ENCODE measurements at places on chromosomes 11 and 22.

DNA sequence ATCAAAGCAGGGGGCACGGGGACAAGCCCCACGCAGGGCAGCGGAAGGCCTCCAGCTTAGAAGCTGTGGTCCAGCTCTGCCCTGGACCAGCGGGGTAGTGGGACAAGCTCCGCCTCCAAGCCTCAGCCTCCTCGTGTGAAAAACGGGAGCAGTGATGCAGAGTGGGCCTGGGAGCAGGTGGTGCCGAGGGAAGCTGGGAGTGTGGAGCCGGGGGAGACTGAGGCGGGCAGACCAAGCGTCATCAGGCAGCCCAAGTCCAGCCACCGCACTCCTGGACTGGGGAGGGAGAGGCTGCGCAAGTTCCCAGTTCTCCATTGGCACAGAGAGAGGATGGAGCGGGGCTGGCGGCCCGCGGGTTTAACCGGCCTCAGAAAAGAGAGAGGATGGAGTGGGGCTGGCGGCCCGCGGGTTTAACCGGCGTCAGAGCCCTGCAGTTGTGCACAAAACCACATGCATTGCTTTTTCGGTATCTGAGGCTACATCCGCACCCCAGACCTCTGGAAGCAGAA, 68.1 kb upstream of the PHF21B start:
- DNase-seq, result no peak

- no peak for DNase-seq
These were observed 8.0 kb upstream of the FERMT3 start for GRCh38 chr11:64198511-64198910.

DNA sequence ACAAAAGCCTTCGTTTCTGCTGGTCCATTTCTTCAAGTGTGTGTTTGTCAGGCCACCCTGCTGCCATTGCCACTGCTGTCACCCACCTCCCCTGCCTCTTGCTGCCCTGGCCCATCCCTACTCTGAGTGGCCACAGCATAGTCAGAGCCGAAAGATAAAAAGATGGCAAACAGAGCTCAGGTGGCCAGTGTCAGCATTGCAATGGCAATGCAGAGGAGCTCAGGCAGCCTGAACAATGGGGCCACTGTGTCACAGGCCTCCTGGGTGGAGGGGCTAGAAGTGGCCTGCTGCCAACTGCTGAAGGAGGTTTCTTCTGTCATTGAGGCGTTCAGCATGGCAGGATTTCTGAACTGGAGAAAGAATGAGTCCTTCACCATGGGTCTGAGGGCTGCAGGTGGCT, 137.1 kb downstream of the CSNK2A3 start:
- DNase-seq, result no peak

DNA sequence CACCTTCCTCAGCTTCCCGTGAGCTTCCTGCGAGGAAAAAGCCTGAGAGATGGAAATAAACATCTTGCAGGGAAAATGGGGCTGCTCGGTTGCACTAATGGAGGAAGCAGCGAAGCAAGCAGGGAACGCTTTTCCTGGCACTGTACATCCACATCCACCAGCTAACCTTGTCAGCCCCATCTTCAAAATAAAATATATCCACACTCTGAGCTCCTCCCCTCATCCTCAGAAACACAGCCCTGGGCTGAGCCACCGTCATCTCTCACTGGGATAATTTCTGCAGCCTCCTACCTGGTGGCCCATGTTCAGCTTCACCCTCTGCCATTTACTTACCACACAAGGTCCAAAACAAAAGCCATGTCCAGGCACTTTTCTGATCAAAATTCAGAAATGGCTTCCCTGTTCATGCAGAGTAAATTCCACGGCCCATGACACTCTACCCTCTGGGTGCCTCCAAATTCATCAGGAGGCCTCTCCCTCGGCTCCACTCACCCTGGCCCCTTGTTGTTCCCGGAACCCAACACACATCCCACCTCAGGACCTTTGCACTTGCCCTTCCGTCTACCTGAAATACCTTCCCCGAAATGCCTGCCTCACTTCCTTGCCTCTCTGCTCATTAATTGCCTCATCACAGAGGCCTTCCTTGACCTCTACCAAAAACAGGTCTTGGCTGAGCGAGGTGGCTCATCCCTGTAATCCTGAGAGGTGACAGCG, 13.0 kb downstream of the C11orf86 start:
- no peak for DNase-seq

DNA sequence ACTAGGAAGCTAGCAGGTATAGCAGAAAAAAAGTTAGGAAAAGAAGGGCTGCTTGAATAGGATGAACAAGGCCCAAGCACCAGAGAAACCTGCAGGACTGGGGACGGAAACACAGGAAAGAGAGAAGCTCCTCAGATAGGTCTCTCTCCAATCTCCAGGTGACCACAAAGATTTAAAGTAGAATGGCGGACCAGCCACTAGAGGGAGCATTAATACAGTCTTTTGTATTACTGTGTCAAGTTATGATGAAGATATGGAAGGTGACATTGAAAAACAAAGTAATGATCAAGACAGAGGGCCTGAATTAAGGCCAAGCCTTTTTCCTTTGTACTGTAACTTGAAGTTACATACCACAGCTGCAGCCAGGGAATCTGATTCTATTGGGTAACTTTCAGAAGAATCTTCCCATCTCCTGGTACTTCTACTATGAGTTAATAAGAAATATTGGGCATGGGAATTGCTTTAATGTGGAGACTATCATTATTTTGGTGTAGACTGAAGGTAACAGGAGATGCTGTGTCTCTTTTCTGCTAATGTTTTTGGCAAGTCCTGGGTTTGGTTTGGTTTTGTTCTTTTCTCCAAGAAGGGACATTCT, 33.8 kb downstream of the OR2AG2 start:
- peak; percentile 40 for DNase-seq

DNA sequence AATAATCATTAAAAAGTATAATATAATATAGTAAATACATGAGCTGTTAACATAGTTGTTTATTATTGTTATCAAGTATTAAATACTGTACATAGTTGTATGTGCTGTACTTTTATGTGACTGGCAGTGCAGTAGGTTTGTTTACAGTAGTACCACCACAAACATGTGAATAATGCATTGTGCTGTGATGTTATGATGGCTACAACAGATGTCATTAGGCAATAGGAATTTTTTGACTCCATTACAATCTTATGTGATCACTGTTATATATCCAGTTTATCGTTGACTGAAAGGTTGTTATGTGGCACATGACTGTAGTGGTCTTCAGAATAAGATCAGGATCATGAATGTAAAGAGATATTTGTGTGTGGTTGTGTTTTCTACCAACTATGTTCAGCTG, 577.8 kb downstream of the JRKL start:
- no peak for DNase-seq

GRCh38 chr11:115497303-115497702, 6.9 kb downstream of the CADM1 start:
- DNase-seq, result no peak

GRCh38 chr11:75481223-75481921, 44.4 kb downstream of the GDPD5 start:
- no peak for DNase-seq

GRCh38 chr11:13963949-13964770, 1.6 kb downstream of the SPON1 start:
- DNase-seq, result no peak

DNA sequence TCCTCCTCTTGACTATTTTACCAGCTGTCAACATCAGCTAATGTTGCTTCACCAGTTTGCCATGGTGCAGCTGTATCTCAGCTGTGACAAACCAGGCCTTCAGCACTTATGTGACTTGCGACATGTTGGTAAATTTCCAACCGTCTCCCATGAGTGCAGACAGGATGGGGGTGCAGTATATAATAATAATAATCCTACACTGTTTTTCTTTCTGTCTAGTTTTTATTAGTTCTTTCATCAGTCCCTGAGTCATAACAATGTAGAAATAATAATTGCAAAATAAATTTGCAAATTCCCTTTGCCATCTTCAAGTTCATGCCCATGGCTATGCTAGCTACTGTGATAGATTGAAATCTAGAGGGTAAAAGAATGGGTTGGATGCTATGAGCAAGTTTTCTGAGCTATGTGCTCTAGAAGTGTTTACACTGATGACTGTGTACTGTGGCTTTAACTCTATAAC, 4.9 kb downstream of the MMP13 start:
- DNase-seq, result no peak

GRCh38 chr11:60502221-60502775, 9.7 kb downstream of the MS4A12 start:
- DNase-seq, result no peak

- DNase-seq, result no peak
These were observed 7.8 kb downstream of the ADAMTS8 start for GRCh38 chr11:130420478-130421198.

DNA sequence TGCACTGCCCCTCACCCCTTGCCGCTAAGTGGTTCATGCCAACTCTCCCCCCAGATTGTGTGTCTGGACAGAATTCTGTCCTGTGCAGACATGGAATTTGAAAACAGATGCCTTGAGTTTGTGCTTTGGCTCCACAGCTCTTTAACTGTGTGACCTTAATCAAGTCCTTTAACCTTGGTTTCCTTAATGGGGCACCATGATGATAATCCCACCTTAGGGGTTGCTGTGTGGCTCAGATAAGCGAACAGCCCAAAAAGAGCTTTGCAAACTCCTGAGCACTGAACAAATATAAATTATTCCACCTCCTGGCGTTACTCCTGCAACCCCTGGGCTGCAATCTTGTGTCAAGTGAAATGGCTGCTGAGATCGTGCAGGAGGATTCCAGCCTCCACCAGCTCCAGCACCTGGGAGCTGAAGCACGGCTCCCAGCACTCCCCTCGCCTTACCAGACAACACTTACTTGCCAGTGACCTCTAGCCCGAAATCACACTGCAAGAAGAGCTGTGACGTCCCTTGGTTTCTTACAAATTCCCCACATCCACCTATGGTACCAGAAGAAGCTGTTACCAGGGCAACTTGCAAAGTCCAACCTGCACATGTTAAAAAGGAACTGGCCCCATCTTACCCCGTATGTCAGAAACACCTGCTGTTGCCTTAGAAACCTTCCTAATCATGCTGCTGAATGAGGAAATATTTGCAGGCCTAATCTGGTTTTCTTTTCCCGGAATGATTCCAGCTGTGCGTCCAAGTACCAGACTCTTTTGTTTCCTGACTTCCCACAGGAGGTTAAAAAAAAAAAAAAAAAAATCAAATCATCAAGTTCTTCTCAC, 13.2 kb downstream of the VPS37C start:
- no peak for DNase-seq

DNA sequence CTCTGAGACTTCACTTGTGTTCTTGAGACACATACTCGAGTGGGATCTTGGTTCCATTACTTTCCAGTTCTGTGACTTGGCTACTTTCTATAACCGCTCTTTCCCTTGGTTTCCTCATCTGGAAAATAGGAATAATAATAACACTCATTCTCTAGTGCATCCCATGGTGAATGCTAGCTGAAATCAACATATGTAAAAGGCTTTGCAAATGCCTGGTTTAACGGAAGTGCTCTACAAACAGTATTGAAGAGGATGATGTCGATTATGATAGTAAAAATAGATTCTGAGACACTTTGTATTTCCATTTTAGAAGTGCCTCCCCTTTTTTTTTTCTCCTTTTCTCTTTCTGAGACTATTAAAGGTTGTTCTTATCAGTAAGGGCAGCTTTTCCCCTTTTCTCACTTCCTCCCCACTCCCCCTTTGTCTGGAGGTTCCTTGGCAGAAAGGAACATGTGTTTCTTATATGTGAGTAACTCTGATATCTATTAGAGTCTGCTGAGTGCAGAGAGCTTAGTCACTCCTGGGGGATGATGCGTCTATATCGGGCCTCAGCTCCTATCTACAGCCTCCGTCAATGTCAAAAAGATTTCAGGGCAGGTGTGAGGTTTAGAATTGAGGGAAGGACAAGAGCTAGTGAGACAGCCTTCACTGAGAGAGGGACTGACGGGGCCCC, 489.3 kb downstream of the NTM start:
- no peak for DNase-seq

- no peak for DNase-seq
These were observed 243.3 kb downstream of the TBC1D22A start for GRCh38 chr22:47005506-47006408.

DNA sequence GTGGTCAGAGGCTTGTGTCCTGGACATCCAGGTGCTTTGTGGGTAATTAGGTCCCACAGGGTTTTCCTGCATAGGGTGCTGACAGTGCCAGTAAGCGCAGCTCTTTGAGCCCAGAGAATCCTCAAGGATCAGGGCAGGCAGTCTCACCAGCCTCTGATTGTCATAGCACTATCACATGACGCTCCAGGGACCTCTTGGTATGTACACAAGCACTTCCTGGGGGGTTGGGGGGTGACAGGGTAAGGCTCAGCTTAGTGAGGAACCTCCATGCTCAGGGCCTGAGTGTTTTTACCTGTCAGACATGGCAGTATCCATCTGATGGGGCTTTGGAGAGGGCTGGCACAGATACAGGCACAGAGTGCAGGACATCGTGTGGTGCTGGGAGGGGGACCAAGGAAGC, 27.9 kb upstream of the SUSD2 start:
- no peak for DNase-seq

DNA sequence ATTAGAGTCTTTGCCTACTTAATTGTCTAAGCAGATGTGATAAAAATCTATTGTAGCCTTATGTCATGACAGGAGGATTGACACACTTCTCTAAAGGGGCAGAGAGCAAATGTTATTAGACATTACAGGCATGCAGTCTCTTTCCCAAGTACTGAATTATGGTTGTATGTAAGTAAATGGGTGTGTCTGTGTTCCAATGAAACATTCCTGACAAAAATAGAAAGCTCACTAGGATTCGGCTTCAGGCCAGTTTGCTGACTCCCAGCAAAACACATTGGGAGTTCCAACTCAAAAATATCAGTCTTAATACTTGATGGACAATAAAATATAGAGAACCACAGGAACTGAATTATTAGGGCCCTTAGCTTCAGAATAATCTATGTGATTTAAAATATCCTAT, 1480.4 kb downstream of the FAM181B start:
- no peak for DNase-seq

DNA sequence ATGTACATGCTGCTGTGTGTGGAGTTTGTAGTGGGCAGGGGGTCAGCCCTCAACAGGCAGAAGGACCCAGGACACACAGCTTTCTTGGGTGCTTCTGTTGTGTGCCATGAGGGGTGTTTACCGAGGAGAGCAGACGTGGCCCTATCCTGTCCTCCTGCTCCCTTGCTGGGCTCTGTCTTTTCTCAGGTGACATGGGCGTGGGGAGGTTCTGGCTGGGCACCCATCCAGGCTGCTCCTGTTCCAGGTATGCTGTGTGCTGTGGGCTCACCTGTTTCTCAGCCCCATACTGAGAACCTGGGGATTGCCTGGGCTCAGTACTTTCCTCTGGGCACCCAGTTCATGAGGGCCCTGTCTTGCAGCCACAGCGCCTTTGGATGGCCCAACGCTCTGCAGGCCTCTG, 23.3 kb downstream of the MICALL1 start:
- DNase-seq, result no peak

- DNase-seq, result no peak
These were observed 59.5 kb downstream of the TRIM29 start for GRCh38 chr11:120078397-120078796.

DNA sequence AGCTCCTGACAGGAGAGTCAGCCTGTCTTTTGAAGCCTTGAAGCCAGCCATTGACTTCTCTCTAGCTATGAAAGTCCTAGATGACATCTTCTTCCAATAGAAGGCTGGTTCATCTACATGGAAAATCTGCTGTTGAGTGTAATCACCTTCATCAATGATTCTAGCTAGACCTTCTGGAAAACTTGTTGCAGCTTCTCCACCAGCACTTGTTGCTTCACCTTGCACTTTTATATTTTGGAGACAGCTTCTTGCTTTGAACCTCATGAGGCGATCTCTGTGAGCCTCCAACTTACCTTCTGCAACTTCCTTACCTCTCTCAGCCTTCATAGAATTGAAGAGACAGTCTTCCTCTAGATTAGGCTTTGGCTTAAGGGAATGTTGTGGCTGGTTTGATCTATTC, 58.3 kb downstream of the MYO7A start:
- DNase-seq, result no peak

Data from activated CD4-positive, CD25-positive, alpha-beta regulatory T cell (primary cell).